AG20443 (cell line): ENCODE measurements at places on chromosomes 2 and 18.
A peak's percentile ranks its signal among the peaks of the same experiment; 100 is the strongest.

GRCh38 chr18:67670024-67670543 lies 153.6 kb upstream of the DSEL start:
- DNase-seq, result peak; percentile 53

DNA sequence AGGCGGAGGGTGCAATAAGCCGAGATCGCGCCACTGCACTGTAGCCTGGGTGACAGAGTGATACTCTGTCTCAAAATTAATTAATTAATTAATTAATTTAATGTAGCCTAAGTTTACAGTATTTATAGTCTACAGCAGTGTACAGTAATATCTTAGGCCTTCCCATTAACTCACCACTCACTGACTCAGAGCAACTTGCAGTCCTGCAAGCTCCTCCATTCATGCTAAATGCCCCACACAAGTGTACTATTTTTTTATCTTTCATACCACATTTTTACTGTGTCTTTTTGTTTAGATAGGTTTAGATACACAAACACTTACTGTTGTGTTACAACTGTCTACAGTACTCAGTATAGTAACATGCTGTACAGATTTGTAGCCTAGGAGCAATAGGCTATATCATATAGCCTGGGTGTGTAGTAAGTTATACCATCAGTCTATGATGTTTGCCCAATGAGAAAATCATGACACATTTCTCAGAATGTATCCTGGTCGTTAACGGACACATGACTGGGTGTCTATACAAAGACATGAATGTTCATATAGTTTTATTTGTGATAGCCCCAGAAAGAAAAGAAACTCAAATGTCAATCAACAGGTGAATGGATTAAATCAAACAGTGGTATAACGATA lies 15.8 kb upstream of the RNU2-63P start:
- no peak for DNase-seq

DNA sequence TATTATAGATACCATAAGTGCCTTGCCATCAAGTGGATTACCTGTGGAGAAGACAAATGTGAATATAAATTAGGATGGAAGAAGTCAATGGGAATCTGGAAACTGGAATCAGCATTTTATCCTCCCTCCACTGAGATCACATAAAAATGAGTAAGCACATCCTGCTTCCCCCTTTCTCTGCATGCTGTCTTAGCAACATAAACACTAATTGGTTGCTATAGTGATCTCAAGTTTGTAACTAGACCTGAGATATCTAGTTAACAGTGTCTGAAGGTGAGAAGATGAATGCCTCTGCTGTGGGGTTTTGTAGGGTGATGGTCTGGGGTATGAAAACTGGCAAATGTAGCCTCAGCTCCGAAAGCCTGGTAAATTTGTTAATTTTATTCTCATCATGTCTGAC lies 1357.5 kb upstream of the CELF4 start:
- DNase-seq, result no peak

DNA sequence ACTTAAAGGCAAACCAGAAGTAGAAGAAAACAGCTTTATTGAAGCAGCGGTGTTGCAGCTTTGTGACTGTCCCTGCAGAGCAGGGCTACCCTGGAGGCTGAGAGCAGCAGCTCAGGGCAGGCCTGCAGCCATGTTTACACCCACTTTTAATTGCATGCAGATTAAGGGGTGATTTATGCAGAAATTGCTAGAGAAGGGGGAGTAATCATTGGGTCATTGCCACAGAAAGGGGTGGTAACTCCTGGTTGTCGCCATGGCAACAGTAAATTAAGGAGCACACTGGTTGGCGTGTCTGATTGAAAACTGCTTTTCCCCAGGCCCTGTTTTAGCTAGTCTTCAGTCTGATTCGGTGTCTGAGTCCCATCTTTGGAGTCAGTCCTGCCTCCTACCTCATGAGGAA lies 195.4 kb upstream of the HDAC4 start:
- no peak for DNase-seq

DNA sequence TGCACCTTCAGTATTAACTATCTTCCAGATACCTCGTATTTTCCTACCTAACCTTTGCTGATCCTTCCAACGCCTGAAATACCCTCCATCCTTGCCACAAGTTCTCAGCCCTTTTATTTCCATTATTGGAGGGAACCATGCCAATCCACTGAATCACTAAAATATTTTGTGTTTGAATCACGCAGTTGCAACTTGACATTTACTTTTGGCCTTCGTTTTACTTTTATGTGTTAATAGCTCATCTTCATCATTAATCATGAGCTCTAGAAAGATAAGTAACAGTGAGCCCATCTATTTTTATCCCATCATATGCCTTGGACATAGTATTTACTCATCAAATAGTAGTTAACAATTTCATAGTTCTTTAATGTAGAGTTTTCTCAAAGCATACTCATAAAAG lies 463.2 kb downstream of the THSD7B start:
- DNase-seq, result no peak

GRCh38 chr2:173669888-173670287 lies 295.3 kb downstream of the SP3 start:
- DNase-seq, result no peak

GRCh38 chr2:148896136-148896535 lies 21.1 kb downstream of the KIF5C start:
- no peak for DNase-seq

- DNase-seq, result no peak
These were observed 262.5 kb downstream of the KCNJ3 start for GRCh38 chr2:154960802-154961583.

GRCh38 chr2:174493549-174494331 lies 6.9 kb upstream of the GPR155 start:
- DNase-seq, result no peak

- DNase-seq, result no peak
These were observed 168.2 kb downstream of the VWC2L start for GRCh38 chr2:214579035-214579434.

DNA sequence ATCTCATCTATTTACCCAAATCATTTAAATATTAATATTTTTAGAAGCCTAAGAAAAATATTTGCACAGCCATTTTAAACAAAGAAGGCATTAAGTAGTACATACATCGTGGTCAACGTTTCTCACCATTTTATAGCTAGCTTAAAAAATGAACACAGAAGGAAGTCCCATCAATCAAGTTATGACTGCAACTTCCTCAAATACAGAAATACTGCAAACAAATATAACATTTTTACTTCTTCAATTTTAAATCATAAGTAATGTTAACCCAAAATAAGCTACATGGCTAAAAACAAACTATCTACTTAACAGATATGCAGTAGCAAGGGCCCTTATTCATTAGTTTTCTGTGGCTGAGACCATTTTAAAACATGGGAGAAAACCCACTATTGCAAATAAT lies 30.6 kb downstream of the ITSN2 start:
- no peak for DNase-seq

DNA sequence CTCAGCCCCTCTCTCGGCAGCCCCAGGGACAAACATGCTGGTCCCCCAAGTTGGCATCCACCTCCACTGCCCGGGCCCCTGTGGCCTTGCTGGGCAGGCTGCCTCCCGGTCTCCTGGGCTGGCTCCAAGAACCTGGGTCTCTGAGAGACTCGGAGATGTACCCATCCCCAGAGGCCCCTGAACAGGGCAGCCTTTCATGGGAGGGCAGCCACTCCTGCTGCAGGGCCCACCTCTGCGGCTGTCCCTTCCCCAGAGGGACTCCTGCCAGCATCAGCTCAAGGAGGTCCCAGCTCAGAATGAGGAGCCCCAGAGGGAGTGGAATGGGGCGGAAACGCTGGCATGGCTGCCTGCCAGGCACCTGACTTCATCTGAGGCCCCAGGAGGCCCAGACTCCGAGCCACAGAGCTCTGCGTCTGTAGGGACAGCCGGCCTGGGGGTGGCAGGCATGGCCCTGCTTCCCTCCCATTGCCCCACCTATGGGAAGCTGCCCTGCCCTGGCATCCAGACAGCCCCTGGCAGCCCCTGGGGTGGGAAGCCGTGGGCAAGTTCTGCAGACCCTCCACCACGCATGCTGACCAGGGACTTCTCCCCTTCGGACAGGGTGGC lies 857 bp upstream of the CROCC2 start:
- no peak for DNase-seq

GRCh38 chr2:165902934-165903333 lies 50.6 kb downstream of the TTC21B start:
- DNase-seq, result peak; percentile 30

DNA sequence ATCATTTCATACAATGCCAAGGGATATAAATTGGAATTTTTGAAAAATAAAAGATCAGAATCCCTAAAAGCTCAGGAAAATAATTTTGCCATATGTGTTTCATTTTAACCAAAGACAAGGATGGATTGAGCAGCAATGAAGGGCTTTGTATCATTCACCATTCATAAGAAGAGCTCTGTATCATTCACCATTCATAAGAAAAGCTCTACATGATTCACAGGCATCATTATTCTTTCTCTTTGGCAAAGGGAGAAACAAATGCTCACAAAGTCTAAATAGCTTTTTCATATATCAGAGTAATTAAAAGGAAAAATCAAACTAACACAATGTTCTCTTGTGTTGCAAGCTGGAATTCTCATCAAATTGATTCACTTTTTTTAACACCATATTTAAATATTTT lies 169.1 kb upstream of the MC4R start:
- DNase-seq, result no peak

- DNase-seq, result no peak
These were observed 603.5 kb upstream of the VRK2 start for GRCh38 chr2:57443086-57443485.

DNA sequence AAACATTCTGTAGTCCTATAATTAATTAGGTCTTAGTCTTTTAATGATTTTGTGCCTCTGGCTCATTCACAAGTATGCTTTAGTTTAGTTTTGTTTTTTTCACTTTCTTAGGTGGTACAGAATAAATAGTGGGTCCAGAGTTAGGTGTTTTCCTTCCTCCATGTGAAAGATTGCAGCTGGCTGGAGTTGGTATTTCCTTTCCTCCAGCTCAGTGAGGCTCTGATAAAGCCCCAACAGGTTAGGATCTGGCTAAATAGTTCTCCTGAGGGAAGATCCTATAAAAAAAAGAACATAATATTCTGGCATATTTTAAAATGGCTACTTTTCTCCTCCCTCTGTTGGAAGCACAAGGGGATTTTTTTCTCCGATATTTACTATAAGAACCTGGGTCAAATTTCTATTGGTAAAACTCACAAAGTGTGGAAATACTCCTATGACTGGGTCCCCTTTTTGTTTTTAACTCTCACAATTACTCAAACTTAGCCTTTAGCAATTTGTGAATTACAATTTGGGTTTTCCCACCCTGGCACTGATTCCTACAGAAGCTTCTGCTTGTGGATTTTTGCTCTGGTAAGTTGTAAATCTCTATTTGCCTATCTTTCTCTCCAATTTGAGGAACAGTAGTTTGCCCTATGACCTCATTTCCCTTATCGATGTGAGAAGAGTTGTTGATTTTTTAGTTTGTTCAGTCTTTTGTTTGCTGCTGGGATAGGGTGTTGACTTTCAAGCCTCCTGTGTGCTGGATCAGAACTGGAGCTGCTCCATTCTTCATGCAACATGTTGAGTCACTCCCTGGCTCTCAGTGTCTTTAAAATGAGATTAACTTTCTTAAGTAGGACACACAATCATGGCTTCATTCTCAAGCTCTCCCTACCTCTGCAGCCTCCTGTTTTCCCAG lies 500.9 kb downstream of the RNF144A start:
- peak; percentile 58 for DNase-seq

- DNase-seq, result no peak
These were observed 4.0 kb downstream of the DHRS9 start for GRCh38 chr2:169073211-169073962.

DNA sequence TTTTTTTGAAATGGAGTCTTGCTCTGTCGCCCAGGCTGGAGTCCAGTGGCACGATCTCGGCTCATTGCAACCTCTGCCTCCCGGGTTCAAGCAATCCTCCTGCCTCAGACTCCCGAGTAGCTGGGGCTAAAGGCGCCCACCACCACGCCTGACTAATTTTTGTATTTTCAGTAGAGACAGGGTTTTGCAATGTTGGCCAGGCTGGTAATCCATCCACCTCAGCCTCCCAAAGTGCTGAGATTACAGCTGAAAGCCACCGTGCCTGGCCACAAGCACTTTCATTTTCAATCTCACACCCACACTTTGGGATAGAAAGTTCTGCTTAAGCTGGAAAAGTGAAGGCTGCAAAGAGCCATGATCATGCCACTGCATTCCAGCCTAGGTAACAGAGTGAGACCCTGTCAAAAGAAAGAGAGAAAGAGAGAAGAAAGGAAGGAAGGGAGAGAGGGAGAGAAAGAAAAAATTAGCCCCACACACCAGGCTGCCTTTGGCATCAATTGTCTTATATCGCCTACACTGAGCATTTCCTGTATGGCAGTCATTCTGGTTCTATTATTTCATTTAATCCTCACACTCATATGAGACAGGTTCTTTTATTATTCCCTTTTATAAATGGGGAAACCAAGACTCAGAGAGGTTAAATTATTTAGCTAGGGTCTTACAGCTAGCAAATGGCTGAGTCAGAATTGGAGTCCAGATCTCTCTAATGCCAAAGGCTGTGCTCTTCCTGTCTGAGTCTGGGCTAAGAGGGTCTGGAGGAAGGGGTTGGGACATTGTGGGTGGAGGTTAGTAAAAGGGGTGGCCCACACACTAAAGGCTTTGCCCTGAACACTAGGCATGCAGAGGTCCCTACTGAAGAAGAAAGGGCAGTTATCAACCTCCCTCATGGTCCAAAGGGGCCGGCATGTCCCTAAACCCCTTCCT lies 37.9 kb upstream of the PKDCC start:
- DNase-seq, result no peak

DNA sequence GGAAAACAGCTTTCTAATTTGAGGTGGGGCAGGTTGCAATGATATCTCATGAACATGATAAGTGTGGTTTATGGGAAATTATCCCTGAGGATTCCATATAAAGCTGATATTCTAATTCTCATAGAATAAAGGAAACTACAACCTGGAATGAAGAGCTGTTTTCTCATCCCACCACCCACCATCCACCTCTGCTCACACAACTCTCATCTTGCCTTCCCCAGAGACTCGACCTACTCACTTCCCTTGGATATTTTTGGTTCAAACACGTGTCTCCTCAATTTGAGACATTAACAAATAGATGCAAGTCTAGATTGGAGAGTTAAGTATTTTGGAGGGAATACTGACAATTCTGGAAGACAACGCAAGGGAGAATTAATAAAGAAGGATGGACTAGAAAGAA lies 490.9 kb downstream of the TMEM182 start:
- no peak for DNase-seq

DNA sequence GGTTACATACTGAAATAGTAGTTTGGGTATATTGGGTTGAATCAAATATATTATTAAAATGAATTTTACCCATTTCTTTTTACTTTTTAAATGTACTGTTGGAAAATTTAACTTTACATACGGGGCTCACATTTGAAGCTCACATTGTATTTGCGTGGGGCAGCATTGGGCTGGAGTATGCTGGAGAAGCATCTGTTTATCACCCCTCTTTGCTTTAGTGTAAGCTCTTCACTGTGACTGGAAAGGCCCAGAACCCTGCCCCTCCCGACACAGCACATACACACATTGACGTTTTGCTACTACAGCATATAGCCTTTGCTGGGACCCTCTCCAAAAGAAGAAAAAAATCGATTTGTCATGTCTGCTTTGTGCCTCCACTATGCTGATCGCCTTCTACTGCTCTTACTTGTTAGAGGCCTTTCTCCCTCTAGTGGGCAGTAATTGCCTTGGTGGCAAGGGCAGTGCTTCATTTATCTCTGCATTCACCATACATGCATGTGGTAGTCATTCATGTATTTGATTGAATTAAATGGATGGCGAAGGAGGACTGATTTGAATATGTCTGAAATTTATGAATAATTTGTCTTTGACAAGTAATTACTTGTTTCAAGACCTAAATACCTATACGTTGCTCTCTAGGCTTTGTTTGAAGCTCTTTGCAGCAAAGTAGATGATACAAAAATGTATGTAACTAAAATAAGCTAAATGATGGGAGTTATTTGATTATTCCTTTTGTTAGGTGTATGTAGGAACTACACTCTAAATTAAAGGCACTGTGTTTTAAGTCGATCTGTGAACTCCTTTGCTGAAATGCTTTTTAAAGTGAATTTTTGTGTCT lies 37.4 kb downstream of the VAPA start:
- peak; percentile 64 for DNase-seq
